ENCODE measurements at places on chromosomes 6 and 20. TPM values are rescaled to one million over a fixed set of nuclear protein-coding genes. Genes with fewer than 3 reads are reported as not detected.

- DNase-seq: no peak
Measured at GRCh38 chr6:69090132-69090531, 455.1 kb downstream of the ADGRB3 start.

DNA sequence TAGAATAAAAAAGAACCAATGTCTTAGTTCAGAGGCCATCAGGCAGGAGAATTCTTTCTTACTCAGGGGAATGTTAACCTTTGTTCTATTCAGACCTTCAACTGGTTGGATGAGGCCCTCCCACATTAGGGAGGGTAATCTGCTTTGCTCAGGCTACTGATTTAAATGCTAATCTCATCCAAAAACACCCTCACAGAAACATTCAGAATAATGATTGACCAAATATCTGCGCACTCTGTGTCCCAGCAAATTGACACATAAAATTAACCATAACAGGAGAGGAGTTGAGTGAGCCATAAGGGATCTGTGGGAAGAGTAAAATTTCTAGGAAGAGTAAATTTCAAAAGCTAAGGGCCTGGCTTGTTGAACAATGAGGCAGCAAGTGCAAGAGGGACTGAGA lies 234.0 kb upstream of the PLCB4 start:
- no peak for DNase-seq

GRCh38 chr6:118537574-118537973 lies 10.5 kb upstream of the PLN start:
- DNase-seq: no peak

DNA sequence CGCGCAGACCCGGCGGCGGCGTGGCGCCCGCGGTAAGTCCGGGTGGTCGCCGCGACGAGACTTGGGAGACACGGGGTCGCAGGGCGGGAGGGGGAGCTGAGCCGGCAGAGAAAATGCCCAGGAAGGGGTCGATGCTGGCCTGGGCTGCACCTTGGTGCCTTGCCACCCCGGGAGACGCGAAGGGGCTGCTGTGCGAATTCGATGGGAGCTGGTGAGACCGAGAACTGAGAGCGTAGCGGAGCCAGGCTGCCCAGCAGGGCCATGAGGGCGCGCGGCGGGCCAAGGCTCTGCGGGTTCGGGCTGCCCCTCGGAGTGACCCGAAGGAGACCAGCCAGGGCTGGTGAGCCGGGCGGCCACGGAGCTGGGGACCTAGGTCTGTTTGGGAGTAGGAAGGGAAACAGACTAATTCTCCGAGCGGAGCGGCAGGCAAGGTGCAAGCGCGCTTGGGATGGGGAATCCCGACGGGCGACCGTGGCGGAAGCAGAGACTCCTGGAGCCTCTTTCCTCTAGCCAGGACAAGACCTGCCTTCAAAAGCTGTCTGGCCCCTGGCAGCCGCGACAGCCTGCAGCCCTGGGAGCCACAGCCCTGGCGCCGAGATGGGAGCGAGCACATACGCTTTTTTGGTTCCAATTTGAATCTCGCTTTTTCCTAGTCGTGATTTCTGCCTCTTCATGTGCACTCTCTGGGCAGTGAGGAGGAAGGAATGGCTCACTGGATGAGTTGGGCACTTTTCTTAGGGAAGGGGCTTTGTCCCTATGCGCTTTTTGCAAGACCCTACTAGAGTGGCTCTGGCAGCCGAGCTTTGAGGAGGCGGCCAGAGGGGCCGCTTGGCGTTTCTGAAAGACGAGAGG lies 691 bp downstream of the SYNDIG1 start:
- DNase-seq: no peak

- no peak for DNase-seq
Measured at GRCh38 chr6:151100326-151100725, 139.4 kb upstream of the AKAP12 start.

DNA sequence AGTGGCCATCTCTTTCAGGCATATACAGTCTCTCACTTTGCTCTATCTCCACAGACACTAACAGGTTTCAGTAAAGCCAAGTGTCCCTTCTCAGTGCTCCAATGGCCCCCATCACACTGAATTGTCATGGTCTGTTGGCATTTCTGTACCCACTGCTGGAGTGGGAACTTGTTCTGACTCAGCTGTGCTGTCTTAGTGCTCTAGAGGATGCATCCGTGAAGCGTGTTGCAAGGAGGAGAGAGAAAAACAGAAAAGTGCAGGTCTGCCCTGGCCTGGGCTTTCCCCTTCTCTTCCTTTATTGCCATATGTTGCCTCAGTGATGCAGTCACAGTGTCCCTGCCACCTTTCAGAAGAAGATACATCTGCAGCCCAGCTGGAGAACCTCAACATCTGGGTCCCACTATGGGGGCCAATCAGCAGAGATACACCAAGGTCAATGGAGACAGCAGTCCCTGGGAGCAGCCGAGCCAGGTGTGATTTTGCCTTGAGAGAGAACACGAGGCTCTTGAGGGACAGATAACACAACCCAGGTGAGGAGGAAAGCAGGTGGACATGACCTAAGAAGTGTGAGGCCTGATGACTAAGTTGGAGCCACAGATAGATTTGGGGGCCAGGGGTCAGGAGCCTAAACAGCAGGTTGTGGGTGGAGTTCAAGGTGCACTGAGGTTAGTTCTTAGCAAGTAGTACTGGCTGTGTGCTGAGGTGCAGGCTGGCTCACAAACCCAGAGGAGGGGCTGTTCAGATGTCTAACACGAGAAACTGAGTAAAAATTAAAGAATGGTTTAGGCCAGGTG lies 5.6 kb upstream of the PLCG1 start:
- no peak for DNase-seq

- peak; percentile 17 for DNase-seq
Measured at GRCh38 chr6:20377623-20378265, 23.9 kb upstream of the E2F3 start.

DNA sequence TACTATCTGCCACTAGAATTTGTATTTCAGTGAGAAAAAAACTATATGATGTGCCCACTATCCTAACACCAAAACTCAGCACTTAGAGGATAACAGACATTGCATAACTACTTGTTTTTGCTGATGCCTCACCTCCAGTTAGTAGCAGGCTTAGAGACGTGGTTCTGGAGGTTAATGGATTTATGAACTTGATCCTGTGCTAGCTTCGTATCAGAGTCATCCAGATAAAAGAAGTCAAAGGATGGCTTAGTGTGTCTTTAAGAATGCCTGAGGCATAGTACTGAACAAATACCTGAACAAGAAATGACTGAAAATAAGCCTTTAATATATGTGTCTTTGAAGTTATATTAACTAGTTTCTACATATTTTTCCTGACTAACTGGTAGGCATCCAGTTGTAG lies 414.9 kb upstream of the PTCHD4 start:
- no peak for DNase-seq

DNA sequence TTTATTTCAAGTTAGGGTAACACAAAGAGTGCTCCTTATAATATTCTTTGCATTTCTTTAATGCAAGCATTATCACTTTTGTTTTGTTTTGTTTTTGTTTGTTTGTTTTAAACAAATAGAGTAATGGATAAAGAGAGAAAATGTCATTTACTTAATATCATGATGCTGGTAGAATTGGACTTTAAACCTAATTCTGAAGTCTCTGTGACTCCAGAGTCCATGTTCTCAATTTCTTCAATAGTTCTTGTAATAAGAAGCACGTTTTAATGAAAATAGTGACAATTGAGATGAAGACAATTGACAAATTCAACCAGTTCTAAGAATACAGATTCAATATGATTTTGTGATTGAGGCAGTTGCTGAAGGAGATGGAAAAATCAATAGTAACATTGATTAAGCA lies 30.3 kb upstream of the MANEA start:
- DNase-seq: no peak

- DNase-seq: no peak
Measured at GRCh38 chr20:37758332-37758731, 64.5 kb downstream of the CTNNBL1 start.

DNA sequence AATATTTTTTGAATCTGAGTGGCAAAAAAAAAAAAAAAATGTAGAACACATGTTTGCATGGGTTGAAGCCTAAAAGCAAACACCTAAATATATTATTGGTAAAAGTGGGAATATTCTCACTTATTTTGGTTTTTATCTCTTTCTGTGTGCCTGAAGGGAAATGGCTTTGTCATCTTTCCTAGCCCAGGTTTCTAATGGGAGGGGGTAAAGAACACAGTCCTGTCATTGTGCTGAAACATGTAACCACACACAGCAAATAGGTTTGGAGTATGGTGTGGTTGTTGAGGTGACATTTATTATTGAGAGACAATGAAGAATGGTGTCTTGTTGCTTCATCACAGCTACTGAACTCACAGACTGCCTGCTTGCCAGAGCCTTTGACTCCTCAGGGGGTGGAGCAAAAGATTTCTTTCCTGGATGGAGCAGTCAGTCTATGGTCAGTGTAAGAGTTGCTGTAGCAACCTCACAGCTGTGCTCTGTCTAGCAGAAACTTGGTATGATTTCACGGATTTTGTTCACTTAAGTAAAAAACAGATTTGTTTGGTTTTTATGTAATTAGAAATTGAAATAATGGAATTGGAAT lies 70.2 kb downstream of the CEP57L1 start:
- DNase-seq: no peak

DNA sequence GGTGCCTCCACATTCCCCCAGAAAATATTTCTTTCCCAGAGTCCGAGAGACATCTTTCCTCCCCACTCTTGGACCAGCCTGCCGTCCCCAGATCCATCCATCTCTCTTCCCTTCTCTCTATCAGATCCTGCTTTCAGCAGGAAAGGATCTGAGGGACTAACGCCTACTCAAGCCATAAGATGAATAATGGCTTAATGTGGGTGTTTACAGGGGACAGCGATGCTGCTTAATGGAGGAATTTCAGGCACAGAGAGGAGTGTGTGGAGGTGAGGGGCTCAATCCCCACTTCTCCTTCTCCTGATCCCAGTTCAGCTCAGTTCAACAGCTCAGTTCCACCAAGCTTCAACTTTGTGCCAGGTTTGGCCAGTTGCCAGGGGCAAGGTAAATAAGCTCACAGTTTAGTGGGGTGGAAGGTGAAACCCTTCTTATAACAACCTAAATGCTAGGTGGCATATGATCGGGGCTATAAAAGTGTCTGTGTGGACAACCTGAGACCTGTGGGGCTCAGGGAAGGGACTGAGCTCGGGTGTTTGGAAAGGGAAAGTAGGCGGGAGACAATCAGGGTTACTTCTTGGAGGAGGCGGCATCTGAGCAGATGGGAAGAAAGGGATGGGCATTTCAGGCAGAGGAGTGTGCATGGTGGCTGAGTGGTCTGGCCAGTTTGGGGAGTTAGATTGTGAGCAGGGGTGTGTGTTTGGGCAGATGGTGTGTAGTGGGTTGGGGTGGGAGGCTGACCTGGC lies 55.8 kb downstream of the CDH22 start:
- no peak for DNase-seq

- no peak for DNase-seq
Measured at GRCh38 chr6:42156638-42157037, 14.2 kb upstream of the C6orf132 start.

GRCh38 chr6:14353281-14353680 lies 235.7 kb downstream of the CD83 start:
- no peak for DNase-seq

DNA sequence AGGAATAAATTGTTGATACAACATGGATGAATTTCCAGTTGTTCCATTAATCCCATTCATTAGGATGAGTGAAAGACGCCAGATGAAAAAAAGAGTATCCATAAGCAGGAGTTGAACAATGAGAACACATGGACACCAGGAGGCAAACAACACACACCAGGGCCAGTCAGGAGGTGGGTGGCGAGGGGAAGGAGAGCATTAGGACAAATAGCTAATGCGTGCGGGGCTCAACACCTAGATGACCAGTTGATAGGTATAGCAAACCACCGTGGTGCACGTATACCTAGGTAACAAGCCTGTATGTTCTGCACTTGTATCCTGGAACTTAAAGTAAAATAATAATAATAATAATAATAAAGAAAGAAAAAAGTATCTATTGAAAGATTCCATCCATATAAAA lies 11.1 kb downstream of the PCED1A start:
- DNase-seq: no peak

DNA sequence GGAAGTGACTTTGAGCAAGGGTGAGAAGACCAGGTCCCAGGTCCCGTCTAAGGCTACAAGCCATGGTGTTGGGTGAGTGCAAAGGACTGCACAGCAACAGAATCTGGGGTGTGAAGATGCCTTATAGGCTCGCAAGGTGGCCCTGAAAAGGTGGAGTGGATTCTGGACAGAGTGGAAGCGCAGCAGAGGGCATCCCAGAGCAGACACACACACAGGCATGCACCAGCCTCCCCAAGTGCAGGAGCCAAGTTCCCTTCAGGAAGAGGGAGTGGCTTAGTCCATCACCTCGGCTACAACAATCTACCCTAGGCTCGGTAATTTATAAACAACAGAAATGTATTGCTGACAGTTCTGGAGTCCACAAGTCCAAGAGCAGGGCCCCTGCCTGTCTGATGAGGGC lies 180.1 kb upstream of the PDE10A start:
- DNase-seq: no peak

DNA sequence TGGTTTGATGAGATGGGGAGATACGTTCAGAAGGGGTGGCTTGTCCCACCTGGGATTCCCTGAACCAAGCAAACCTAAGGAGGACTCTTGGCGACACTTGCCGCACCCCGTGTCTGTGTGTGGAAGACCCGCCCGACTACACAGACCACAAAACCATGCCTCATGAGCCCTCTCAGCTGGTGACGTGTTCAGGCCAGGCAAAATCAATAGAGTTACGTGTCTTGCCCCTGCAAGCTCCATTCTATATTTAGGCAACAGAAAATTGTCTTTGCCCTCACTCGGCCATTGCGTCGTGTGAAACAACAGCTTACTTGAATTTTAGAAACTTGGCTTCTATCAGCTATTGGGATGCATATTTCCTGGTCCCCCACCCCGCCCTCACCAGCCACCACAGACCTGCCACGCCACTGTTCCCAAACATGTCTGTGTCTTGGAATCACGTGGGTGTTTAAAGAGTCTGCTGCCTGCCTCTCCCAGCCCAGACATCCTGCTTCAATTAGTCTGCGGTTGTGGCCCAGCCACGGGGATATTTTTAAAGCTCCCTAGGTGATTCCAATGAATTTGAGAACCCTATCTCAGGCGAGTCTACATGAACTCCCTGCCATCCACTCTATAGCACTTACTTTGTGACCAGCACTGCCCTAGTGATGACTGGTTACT lies 279.2 kb upstream of the EXOC2 start:
- no peak for DNase-seq

The CCDC167 gene
- total RNA-seq: 81.4 TPM

The TULP1 gene
- not detected for total RNA-seq

The FOXS1 gene
- not detected for total RNA-seq

The B3GAT2 gene
- total RNA-seq: not detected

The CD109 gene
- total RNA-seq: 0.08 TPM

The C6orf58 gene
- not detected for total RNA-seq

The RRAGD gene
- total RNA-seq: 17.6 TPM

The SLC22A23 gene
- not detected for total RNA-seq

The HMGN3 gene
- total RNA-seq: 97.5 TPM

The SNAI1 gene
- total RNA-seq: 1.6 TPM

The TAAR8 gene
- total RNA-seq: not detected

The SLC17A4 gene
- not detected for total RNA-seq

The POLR3F gene
- total RNA-seq: 10.9 TPM

The GZF1 gene
- total RNA-seq: 17.1 TPM

The VEGFA gene
- 88.5 TPM for total RNA-seq

The MPIG6B gene
- not detected for total RNA-seq

All from OCI-LY7 (cell line).